ENCODE measurements at places on chromosomes 16 and 17.

- DNase-seq = no peak
Measured at GRCh38 chr16:88309174-88309907, 73.4 kb upstream of the ZNF469 start.

DNA sequence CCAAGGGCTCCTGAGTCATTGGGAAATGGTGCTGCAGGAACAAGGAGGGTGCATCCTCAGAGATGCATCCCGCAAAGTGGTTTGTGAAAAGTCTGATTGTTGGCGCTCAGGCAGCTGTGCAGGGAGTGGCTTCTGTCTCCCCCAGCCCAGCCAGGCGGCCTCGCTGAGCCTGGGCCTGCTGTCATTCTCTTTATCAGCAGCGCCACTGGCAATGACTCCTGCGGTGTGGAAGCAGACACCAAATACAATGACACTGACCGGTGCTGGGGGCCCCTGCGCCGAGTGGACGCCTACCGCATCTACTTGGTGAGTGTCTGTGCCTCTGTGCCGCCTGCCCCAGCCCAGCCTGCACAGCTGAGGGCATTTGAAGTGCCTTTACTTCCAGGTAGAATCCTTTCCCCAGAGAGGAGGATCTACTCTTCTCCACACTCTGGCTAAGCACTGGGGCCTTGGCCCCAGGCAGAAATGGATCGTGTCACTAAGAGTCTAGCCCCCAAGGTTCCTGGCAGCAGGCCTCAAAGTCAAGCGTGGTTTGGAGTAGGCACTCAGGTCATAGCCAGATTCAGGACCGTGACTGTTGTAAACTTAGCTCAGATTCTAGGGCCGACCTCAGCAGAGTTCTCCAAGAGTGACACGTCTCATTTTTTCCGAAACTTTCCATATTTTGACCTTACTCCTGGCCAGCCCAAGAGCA, 19.3 kb upstream of the NAT9 start:
- no peak for DNase-seq

- no peak for DNase-seq
Measured at GRCh38 chr17:49993423-49994060, 1.5 kb downstream of the DLX3 start.

GRCh38 chr17:15436473-15437302, 30.7 kb downstream of the CDRT4 start:
- peak; percentile 28 for DNase-seq

GRCh38 chr17:54153423-54153822, 330.7 kb downstream of the KIF2B start:
- DNase-seq = no peak

GRCh38 chr16:56513972-56514371, 5.9 kb downstream of the BBS2 start:
- DNase-seq = peak; percentile 54

GRCh38 chr17:83180996-83181481, 101.6 kb downstream of the METRNL start:
- no peak for DNase-seq

DNA sequence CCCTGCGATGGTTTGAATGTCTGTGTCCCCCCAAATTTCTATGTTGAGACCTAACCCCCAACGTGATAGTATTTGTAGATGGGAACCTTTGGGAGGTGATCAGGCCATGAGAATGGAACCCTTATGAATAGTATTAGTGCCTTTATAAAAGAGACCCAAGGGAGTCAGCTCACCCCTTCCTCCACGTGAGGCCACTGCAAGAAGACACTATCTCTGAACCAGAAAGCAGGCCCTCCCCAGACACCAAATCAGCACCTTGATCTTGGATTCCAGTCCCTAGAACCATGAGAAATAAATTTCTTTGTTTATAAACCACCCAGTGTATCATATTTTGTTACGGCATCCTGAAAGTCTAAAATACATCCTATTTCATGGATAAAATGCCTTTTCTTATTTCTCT, 64.4 kb upstream of the LRRC37A3 start:
- DNase-seq = no peak

DNA sequence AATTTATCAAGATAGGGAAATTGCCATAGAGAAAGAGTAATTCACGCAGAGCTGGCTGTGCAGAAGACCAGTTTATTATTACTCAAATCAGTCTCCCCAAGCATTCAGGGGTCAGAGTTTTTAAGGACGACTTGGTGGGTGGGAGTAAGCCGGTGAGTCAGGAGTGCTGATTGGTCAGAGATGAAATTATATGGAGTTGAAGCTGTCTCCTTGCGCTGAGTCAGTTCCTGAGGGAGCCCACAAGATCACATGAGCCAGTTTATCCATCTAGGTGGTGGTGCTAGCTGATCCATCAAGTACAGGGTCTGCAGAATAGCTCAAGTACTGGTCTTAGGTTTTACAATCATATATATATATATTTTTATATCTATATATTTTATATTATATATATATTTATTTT, 6.0 kb upstream of the AQP8 start:
- DNase-seq = no peak

GRCh38 chr17:36498155-36498554, 11.7 kb downstream of the ZNHIT3 start:
- no peak for DNase-seq

- no peak for DNase-seq
Measured at GRCh38 chr16:10552998-10553491, 27.4 kb downstream of the EMP2 start.

GRCh38 chr17:38871247-38872015, 1.6 kb downstream of the LASP1 start:
- peak; percentile 50 for DNase-seq

DNA sequence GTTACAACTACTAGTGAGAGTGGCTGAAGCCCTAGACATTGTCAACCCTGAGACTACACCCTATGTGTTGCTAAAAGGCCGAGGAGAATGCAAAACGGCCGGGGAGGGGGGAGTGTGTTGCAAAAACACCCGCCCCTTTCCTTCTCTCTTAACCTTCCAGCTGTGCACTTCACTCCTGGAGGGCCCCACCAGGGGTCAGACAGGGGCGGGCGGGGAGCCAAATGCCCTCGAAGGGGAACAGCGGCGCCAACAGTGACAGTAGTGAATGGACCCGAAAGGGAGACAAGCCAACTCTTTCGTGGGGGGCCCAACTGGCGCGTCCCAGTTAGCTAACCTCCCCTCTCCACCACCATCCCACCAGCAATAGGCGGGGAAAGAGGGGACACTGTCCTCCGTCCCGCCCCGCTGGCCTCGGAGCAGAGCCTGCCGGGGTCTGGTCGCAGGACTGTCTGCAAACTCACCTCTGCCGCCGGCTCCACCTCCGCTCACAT, 352 bp downstream of the MARF1 start:
- peak; percentile 32 for DNase-seq

DNA sequence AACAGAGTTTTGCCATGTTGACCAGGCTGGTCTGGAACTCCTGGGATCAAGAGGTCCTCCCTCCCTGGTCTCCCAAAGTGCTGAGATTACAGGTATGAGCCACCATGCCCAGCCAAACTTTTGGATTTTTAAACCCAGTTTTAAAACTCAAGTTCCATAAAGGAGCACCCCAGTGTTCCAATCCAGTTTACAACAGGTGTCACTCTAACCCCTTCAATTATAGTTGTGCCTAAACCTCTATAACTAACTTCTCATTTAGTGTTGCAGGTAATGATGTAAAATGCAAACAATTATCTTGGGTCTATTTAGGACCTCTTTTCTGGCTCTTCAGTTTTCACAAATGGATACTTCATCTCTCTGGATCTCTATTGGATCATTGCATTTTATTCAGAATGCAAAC, 7.8 kb upstream of the ADAP2 start:
- DNase-seq = no peak

- no peak for DNase-seq
Measured at GRCh38 chr16:10992797-10993196, 48.4 kb downstream of the CLEC16A start.

GRCh38 chr16:14331020-14331419, 259.9 kb downstream of the MRTFB start:
- no peak for DNase-seq

GRCh38 chr17:319266-319665, 33.3 kb downstream of the RPH3AL start:
- no peak for DNase-seq

GRCh38 chr17:7132511-7133094, 18.0 kb upstream of the ASGR2 start:
- no peak for DNase-seq

DNA sequence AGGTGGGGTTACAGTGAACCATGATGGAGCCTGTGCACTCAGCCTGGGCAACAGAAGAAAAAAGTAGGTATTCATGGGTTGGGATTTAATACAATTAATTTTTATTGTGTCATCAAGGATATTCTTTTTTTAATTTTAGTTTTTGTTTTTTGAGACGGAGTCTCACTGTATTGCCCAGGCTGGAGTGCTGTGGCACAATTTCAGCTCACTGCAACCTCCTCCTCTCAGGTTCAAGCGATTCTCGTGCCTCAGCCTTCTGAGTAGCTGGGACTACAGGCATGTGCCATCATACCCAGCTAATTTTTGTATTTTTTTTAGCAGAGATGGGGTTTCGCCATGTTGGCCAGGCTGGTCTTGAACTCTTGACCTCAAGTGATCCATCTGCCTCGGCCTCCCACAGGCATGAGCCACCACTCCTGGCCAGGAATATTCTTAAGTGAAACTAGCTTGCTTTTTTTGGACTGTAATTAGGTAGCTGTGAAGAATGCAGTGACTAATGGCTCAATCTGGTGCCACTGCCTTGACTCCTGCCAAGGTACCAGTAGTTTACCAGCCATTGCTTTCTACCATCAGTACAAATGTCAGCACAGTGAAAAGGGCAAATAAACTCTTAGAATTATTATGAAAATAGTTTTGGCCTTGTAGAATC, 4.8 kb downstream of the PPM1D start:
- DNase-seq = no peak

- DNase-seq = no peak
Measured at GRCh38 chr16:23679274-23679985, 741 bp downstream of the PLK1 start.

DNA sequence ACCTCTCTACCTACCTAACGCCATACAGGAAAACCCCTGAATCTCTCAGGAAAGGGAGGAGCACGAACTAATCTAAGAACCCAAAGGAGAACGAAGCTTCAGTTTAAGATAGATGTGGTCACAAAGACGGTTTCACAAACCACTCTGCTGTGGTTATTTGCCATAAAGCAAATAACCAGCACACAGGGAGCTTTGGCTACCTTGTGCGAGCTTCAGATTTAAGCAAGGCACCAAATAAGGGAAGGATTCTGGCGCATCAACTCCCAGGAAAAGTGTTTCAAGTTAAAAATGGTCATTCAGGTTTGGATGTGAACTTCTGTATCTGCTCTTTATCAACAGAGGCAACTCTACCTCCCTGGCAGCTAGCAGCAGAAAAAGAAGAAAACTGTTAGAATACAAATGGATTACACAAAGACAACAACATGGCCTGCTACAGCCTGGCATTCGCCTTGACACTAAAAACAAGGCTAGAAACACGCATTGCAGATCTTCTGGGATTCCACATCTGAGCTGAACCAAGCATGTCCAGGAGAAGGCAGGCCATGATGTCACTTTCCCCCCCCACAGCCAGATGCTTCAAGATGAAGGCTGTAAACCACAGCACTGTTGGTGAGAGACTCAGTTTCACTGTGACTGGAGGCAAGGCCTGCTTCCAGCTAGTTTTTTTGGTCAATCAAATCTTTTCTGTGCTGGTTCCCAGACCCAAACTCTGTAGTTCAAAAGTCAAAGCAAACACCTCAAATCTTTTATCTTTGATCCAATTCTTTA, 43.6 kb downstream of the SMG6 start:
- DNase-seq = no peak

GRCh38 chr16:50036426-50036825, 11.4 kb downstream of the CNEP1R1 start:
- DNase-seq = no peak

DNA sequence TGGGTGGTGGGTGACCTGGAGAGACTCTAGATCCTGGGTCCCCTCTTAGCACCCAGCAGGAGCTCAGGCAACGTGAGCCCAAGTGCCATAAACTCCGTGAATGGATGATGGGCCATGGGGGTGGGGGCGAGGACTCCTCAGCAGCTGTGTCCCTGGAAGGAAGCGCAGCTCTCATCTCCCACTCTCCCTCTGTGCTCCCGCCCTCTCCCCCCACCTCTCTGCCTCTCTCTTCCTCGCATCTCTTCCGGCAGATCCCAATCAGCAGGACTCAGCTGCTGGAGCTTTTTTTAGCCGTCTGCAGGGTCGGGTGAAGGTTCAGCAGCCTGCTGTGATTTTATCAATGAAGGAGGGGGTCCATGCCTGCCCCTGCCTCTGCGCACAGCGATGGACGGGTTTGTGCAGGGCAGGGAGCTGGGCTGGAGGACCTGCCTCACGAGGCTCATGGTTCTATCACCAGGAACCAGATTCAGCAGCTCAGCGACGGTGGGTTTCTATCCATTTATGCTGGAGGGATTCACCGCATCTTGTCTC, 8.3 kb downstream of the CCR7 start:
- no peak for DNase-seq

- no peak for DNase-seq
Measured at GRCh38 chr16:14321542-14321941, 250.4 kb downstream of the MRTFB start.

DNA sequence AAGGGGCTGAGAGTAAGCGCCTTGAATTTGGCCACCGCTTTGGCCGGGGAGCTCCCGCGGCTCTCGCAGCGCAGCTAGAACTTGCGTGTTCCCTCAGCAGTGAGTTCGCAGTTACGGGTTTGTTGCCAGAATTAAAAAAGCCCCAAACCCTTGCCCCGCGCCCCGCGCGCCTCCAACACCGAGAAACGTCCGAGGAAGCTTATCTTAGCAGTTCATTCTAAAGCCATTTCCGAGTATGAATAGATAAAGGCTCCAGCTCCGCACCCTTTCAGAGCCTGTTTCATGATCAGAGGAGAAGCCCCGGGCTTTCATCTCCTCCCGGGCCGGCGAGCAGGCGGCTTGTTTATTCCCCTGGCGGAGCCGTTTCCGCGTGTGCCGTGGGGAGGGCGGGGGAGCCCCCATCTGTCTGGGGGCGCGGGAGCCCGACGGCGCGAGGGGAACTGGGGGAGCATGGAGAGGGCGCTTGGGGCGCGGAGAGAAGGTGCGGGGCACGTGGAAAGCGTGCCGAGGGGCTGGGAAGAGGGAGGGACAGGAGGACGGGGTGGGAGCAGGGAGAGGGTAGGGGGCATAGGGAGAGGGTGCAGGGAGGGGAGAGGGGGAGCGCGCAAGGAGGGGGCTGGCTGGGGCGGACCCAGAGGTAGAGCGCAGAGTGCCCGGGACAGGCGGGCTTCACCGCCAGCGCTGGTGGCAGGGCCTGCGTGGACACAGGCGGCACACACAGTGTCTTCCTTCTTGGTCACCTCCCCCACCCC, 9.9 kb downstream of the TBX4 start:
- no peak for DNase-seq

All from tibial nerve (tissue), 4 donors.